ENCODE measurements at places on chromosomes 13 and 19.

DNA sequence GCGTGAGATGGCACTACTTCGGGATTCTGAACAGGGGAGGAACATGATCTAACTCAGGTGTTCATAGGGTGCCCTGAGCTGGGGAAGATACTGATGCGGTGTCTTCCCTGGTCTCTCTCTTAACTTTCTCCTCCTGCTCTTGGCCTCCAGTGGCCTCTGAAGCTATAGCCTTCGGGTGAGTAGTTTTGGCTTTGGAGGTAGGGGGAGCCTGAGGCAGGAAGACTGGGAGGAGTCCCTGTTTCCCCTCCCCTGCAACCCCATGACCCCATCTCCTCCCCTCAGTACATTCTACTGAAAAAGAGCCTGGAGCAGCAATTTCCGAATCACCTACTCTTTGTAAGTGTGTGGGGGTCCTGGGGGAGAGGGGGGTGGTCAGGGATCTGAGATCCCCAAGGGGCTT is 3.5 kb downstream of the SELENOV start:
- DNase-seq, result no peak

- DNase-seq, result no peak
Measured at GRCh38 chr13:62360609-62361008, 945.0 kb upstream of the PCDH20 start.

DNA sequence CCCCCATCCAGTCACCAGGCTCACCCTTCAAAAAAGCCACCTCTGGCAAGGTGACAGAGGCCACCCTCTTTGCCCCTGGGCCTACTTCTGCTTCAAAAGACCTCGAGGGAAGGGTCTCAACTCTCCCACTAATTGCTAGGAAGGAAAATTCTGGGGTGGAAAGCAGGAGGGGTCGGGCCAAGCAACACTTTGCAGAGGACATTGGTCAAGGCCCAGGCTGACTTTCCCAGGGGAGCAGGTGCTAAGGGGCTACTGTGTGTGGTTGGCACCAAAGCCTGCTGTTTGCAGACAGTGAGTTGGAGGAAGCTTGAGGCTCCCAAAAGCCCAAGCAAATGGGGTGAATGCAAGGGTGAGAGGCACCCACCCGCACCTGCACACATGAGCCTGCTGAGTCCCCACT is 28.6 kb upstream of the VSTM2B start:
- DNase-seq, result no peak

DNA sequence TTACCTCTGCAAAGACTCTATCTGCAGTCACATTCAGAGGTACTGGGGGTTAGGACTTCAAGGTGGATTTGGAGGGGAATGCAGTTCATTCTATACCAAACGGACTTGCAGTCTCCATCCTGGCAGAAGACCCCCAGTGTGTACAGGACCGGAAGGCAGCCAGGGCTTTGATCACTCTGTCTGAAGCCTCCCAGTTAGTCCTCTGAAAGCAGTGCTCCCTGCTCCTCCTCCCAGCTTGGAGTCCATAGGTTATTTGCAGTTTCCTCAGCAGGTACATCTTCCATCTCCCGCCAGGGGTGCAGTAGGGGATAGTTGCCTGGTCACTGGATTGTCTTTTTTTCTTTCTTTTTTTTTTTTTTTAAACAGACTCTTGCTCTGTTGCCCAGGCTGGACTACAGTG is 78.8 kb upstream of the KCTD15 start:
- no peak for DNase-seq

- no peak for DNase-seq
Measured at GRCh38 chr13:110403315-110403714, 96.2 kb downstream of the COL4A2 start.

- no peak for DNase-seq
Measured at GRCh38 chr13:74839656-74840055, 642.3 kb downstream of the TBC1D4 start.

- DNase-seq, result no peak
Measured at GRCh38 chr13:90477216-90477615, 870.3 kb upstream of the MIR17HG start.

DNA sequence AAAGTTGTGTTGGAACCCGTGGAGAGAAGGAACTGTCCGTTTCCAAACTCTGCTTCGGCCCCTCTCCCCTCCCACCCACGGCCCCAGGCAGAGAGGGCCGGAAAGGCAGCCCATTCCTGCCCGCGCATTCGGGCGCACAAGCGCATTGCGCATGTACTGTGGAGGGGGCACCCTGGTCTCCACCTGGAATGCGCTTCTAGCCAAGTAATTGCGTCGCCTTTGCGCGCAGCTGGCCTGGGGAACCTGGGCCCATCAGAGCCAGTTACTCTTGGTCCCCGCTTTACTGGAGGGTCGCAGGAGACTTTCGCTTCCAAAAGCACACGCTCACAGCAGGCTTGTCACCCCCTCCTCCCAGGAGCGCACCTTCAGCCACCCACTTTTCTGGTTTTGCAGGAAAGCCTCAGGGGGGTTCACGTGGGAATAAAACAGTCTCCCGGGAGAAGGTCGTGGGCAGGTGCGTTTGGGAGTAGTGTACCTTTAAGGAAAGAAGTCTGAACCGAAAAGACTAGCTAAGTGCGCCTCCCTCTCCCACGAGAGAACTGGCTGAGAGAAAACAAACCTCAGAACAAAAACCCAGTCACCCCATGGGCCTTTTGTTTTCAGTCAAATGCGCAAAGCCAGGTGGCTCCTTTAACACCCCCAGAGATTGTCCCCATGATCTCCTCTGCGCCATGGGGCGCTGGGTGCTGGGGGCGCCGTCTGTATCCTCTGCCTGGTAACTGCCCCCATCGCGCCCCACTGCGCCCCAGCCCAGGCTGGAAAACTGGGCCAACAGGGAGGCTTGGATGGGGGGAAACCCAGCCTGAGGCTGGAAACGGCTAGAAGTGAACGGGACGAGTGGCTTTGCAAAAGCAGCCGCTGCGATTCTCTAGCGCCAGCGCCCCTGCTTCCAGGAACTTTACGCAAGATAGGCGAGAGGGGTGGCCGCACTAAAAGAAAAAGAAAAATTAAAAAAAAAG is 28.5 kb downstream of the GSX1 start:
- DNase-seq, result no peak

GRCh38 chr13:41015920-41016319 is 3.2 kb downstream of the ELF1 start:
- no peak for DNase-seq

GRCh38 chr19:30854661-30855060 is 482.5 kb downstream of the ZNF536 start:
- DNase-seq, result no peak

DNA sequence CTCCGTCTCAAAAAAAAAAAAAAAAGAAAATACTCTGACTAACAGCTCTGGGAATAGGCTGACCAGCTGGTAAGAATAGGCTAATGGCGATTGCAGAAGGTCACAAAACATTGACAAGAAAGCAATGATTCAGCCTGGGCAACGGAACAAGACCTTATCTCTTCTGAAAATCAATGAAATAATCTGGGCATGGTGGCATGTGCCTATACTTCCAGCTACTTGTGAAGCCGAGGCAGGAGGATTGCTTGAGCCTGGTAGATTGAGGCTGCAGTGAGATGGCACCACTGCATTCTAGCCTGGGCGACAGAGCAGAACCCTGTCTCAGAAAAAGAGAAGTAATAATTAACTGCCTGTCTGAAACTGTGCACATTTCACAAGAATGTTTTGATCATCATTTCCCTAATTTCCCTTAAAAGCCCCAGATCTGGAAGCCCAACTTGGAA is 18.8 kb upstream of the MTRF1 start:
- DNase-seq, result no peak

DNA sequence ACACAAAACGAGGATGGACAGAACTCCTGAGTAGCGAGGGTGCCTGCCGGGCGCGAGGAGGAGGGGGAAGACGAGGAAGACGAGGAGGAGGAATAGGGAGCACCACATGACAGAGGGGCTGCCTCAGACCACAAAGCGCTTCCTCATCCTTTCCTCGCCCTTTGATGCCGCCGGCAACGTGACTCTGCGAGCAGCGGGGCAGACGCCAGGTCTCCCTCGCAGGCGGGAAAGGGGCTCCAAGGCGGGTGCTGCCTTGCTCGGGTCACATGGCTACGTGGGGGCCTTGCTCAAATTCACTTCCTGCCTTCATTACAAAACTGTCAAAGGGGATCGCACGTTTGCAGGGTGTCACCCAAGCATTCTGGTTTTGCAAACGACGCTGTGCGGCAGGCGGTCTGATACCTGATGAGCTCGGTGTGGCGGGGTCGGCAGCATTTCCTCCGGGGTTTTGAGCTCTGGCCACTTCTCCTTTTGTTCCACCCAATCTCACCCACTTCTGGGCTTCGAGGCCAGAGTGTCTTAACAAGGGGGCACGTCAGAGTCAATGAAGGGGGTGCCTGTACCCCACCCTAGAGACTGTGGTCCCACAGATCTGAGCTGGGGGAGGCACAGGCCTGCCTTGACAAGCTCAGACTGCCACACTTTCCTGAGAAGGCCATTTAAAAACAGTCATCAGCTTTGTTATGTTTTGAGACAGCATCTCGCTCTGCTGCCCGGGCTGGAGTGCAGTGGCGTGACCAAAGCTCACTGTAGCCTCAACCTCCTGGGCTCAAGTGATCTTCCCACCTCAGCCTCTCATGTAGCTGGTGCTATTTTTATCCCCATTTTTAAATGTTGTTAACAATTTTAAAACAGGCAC is 14.9 kb downstream of the MAP2K2 start:
- no peak for DNase-seq

- no peak for DNase-seq
Measured at GRCh38 chr13:64680739-64681138, 2549.4 kb downstream of the PCDH9 start.

GRCh38 chr13:43107780-43108179 is 84.4 kb downstream of the DNAJC15 start:
- no peak for DNase-seq

- peak; percentile 80 for DNase-seq
Measured at GRCh38 chr13:37127691-37128241, 22.3 kb upstream of the CSNK1A1L start.

GRCh38 chr13:102693776-102694175 is 1.1 kb downstream of the METTL21C start:
- DNase-seq, result no peak

- peak; percentile 11 for DNase-seq
Measured at GRCh38 chr19:10419200-10419645, 1.1 kb upstream of the PDE4A start.

DNA sequence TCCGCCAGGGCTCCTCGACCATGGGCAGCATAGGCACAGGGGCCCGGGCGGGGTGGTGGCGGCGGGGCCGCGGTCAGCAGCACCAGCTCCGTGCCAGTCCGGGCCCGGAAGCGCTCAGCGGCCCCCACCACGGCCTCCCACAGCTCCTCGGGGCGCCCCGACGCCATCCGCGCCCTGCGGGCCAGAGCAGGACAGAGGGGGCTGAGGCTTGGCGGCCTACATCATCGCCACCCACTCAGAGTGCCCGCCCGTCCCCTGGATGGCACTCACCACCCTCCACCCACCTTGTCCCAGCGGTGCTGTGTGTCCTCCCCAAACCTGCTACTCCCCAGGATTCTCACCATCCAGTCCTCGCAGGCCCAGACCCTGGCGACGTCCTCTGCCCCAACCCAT is 4.0 kb downstream of the AKT1S1 start:
- no peak for DNase-seq

GRCh38 chr13:42022796-42023493 is 25.5 kb upstream of the DGKH start:
- no peak for DNase-seq

DNA sequence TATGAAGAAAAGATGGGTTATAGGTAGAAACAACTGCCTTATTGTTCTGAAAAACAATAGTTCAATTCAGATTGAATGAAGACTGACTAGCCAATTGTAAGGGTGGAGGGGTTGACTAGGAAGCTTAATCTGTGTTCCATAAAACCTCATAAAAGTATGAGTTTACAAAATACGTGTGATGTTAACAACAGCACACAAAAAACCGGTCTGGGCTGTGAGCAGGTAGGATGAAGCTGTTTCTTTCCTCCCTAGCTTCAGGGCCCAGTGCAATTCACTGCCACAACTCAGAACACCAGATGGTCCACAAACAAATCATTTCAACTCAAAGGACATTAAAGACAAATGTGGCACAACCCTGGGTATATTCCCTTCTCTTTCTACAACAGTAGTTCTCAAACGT is 3.2 kb downstream of the OXGR1 start:
- DNase-seq, result no peak

GRCh38 chr13:85798556-85798955 is 663 bp downstream of the SLITRK6 start:
- DNase-seq, result no peak

DNA sequence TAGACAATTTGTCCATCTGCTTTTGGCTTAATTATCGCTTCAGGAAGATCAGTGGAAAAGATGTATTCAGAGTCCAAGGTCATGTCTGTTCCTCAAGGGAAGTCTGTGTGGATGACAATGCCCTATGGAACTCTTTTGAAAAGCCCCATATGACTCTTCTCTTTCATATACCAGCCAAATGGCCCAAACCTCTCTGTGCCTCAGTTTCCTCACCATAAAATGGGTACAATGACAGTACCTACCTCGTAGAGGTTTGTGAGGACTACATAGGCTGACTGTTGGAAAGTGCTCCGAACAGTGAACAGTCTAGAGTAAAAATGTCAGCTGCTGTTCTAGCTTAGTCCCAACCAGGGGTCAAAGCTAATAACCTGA is 104.6 kb downstream of the COL4A2 start:
- DNase-seq, result no peak

GRCh38 chr13:49690995-49691784 is at the start of gene EBPL:
Gene EBPL, minus strand, starts transcription at chr13:49691486. Its CDS starts 62 bp downstream, at chr13:49691424.
- DNase-seq, result peak; percentile 94

DNA sequence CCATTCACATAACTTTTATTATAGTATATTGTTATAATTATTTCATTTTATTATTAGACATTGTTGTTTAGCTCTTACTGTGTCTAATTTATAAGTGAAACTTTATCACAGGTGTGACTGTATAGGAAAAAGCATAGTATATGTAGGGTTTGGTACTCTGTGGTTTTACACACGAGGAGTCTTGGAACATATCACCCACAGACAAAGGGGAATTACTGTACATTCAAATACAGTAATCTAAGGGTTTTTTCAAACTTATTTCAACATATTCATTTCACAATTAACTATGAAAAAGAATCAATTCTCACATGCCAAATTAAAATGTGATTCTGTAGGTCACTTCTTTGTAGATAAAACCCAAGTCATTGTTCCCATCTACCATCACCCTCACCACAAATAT is 46.0 kb downstream of the RBM26 start:
- no peak for DNase-seq

GRCh38 chr19:10816691-10817090 is 19.3 kb downstream of the TMED1 start:
- DNase-seq, result no peak

GRCh38 chr19:14437578-14438140 is 4.6 kb downstream of the PKN1 start:
- no peak for DNase-seq
